ENCODE measurements at places on chromosomes 5 and 9.

GRCh38 chr5:132444841-132445639 is 45.5 kb downstream of the IRF1 start:
- DNase-seq = no peak

GRCh38 chr9:91786132-91786896 is 163.7 kb downstream of the ROR2 start:
- no peak for DNase-seq

GRCh38 chr5:125654392-125654791 is 768.8 kb upstream of the GRAMD2B start:
- no peak for DNase-seq

- DNase-seq = peak; percentile 85
Observed at GRCh38 chr9:124282442-124283227, 24.9 kb downstream of the NEK6 start.

DNA sequence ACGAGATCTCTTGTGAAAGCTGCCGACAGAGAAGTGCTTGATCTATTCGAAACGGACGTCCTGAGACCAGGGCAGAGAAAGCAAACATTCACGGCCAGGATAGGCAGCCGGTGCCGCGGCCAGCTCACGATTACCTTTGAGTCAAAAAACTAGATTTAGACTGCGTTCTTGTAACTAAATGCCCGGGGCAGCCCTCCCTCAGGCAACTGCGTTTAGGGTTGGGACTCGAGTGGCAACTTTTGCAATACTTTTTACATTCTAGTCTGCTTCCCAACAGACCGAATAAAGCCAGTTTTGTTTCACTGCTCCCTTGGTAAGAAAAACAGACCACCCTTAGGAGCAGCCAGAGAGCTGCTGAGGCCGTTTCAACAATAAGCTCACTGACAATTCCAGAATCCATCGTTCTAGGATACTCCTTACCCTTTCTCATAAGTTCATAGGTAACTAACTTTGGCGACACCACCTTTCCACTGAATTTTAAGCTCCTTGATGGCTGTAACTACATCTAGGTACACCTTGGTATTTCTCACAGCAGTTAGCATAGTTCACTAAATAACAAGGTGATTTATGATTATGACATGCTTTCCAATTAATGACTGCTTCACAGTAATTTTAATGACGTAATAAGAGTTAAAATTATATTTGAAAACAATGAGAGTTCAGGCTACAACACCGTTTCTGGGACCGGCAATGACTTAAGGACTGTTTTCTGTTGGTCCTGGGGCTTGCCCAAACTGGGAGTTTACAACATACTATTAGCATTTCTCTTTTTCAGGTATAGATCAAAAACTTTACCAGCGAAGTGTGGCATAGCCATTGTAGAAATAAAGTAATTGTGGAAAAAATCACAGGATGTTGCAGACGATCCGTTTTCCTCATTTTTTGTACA is 899 bp upstream of the RAPGEF6 start:
- no peak for DNase-seq

DNA sequence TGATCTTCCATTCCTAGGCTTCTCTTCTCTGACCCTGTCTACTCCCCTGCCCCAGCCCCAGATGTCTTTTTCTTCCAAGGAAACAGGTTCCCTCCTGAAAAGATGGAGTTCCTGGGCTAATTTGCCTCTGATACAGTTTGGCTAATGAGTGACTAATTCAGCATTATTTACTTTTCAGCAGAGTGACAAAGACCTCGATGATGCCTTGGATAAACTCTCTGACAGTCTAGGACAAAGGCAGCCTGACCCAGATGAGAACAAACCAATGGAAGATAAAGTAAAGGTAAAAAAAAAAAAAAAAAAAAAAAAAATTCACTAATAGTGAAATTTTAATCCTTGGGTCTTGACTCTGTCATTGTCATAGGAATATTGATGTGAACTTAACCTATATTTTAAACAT is 42.7 kb downstream of the ERAP1 start:
- DNase-seq = no peak

Data from CMK (cell line).